H9 (cell line): ENCODE measurements at places on chromosomes 7 and 10. TPM values are rescaled to one million over a fixed set of nuclear protein-coding genes. Genes with fewer than 3 reads are reported as not detected.

SDK1 gene
- total RNA-seq, result 8.4 and 8.7 TPM in 2 replicates

UNCX gene
- not detected in 2 replicates for total RNA-seq

MUC3A gene
- total RNA-seq, result 27.4 and 29.2 TPM in 2 replicates

MSANTD7 gene
- 23.1 and 25.0 TPM in 2 replicates for total RNA-seq

GPR26 gene
- 0.07 and 0.09 TPM in 2 replicates for total RNA-seq

SPOCK2 gene
- total RNA-seq, result 0.86 and 1.8 TPM in 2 replicates

AGR2 gene
- total RNA-seq, result not detected in 2 replicates

GPR146 gene
- total RNA-seq, result 1.4 and 1.6 TPM in 2 replicates

GRCh38 chr7:21142081-21142480 lies 285.8 kb upstream of the SP4 start:
- DNase-seq, result no peak

- no peak for DNase-seq
Observed at GRCh38 chr10:114753126-114753525, 68.5 kb upstream of the FHIP2A start.

DNA sequence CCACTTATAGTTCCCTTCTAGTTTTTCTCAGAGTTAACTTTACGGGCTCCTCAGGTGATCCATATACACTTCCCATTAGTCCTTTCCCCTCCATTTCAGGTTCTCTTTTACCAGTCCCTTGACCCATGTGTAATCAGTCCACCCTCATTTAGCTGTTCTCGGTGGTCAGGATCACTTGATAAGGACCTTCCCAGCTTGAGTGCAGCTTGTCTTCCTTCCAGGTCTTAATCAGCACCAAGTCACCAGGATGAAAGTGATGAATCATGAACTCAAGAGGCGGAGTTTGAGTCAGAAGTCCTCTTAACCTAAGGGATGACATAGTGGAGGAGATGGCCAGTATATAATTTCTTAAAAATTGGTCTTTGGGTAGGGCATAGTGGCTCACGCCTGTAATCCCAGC lies 63.1 kb upstream of the CNTNAP2 start:
- DNase-seq, result no peak

DNA sequence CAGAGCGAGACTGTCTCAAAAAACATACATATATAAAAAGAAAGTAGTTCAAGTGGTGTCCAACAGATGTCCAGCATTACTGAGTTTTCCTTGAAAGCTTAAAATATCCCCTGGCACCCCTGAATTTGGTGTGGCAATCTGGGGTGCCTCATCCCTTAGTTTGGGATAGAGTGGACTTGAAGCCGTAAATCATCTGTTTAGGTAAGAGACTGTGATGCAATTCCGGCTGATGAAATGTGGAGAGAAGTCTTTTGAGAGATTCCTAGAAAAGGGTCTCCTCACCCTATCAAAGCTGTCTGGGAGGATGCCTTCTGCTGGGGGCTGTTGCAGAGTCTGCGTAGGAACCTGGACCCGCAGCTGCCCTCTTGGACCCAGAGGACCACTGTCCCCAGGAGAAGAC lies 408.0 kb downstream of the RPS24 start:
- peak; percentile 8 for DNase-seq

DNA sequence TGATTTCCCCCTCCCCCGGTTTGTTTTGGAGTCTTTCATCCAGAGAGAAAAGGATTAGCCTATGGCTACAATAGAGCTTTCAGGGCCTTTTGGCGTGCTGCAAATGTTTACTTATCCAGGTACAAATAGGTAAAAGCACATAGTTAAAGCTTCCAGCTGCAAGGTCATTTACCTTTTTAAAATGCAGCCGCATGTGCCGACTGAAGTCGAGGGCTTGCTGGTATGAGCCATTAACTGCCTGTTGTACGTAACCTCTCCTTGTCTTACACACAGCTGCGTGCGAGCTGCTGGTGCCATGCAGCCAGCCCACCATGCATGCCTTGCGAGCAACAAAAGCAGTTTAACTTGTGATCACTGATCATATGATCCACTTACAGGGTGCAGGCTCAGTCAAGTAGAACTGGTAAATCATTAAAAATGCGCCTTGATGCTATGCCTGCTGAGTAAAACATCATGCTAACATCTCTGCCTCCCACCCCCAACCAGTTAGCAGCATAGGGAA lies 866.4 kb downstream of the LRMDA start:
- no peak for DNase-seq

- DNase-seq, result no peak
Observed at GRCh38 chr7:138917771-138918170, 63.4 kb downstream of the KIAA1549 start.

GRCh38 chr7:91243591-91244301 lies 20.5 kb upstream of the FZD1 start:
- DNase-seq, result no peak

DNA sequence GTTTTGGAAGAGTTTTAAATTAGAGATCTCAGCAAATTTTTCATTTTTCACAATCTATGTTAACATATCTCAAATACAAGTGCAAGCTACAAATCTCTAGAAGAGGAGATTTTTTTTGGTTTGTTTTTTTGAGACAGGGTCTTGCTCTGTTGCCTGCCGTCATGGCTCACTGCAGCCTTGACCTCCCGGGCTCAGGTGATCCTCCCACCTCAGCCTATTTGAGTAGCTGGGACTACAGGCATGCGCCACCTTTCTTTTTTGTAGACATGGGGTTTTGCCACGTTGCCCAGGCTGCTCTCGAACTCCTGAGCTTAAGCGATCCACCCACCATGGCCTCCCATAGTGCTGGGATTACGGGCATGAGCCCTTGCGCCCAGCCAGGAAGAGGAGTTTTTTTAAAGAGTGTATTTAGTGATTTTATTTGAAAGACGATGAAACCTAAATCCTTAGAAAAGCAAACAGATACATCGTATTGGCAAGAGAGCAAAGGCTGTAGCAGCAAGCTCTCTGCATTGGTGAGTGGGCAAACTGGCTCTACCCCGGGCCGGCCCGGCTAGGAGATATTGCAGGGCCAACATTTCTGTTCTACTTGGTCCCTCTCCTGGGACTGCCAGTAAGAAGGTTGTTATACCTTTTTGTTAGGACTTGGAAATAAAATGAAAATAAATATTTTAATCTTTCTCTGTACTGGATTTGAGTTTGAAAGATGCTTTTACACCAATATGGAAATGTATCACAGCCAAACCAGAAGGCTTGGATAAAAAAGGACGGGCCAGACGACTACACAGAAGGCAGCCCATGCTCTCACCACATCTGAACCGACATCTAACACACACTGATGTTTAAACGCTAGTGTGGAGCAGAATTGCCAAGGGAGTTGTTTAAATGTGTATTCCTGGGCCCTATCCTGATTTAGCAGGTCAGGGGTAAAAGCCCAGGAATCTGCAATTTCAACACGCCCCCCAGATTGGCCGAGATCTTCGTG lies 49.6 kb upstream of the RHEB start:
- DNase-seq, result no peak

GRCh38 chr10:50392966-50393718 lies 141.8 kb upstream of the ASAH2 start:
- DNase-seq, result no peak

DNA sequence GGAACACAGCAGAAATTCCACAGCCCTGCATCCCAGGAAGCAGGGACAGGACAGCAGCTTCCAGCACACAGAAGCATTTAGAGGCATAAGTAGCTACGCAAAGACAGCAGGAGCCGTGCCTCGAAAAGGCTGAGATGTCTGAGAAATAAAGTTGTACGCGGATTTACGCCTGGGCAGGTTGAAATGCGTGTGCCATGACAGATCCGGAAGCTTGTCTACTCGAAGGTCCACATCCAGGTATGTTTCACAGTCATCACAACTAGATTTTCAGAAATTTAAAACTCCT lies 26.1 kb downstream of the DIP2C start:
- no peak for DNase-seq

DNA sequence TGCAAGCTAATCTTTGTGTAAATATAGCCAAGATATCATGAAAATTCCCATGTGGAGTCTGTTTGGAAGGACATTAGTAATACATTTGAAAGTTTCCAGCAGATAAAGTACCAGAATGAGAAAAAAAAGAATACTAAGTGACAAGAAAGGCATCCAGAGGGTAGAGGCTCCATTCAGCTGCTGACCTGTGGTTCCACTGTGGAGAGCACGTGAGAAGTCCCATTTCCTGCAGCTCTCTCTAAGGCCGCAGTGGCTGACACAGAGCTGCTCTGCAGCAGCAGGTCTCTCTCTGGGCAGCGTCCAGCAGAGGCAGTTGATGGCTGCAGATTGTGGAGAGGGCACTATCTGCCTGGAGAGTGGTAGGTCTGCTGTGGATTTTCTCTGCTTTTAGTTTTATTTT lies 100.1 kb upstream of the TMEM72 start:
- no peak for DNase-seq

- peak; percentile 24 for DNase-seq
Observed at GRCh38 chr7:128190051-128190647, 50.9 kb upstream of the LEP start.

- DNase-seq, result no peak
Observed at GRCh38 chr10:124509880-124510632, 48.4 kb downstream of the LHPP start.

- no peak for DNase-seq
Observed at GRCh38 chr10:86707505-86707904, 39.2 kb downstream of the LDB3 start.

DNA sequence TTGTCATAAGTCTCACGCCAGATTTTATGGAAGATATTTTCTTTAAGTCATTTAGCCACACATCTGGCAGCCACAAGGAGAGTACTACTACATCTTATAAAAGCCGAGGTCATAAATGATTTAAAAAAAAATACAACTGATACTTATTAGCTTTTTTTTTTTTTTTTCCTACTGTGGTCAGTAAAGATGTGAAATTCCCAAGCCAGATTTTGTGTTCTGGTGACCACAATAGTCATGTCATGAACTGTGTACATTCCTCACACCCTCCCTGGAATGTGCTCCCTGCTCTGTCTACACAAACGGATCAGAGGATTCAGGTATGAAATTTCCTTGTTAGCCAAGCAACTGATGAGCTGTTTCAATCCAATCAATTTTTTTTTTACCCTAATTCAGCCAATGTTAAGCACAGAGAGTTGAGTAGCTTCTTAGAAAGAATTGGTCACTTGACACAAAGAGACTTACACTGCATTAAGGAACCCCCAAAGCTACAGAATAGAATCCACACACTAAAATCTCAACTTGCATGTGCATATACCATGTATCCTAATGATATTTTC lies 54.7 kb downstream of the CHRM2 start:
- no peak for DNase-seq

- no peak for DNase-seq
Observed at GRCh38 chr10:44573821-44574220, 188.9 kb upstream of the CXCL12 start.

- no peak for DNase-seq
Observed at GRCh38 chr10:3584926-3585784, 199.9 kb downstream of the KLF6 start.

DNA sequence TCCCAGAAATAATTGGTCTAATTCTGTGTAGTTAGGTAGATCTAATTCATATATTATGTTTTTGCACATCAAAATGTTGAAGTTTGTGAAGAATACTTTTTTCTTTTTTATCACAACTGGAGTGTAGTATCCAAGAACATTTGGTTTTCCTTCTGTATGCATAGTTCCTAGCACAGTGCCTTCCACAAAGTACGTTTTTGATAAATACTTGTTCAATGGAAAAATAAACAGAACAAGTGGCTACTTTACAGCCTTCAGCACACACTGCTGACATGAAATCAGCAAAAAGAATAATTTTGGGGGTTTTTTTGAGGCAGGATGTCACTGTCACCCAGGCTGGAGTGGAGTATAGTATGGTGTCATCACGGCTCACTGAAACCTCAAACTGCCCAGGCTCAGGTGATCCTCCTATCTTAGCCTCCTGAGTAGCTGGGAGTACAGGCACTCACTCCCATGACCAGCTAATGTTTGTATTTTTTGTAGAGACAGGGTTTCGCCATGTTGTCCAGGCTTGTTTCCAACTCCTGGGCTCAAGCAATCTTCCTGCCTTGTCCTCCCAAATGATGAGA lies 27.9 kb downstream of the TARP start:
- DNase-seq, result no peak

- no peak for DNase-seq
Observed at GRCh38 chr10:22801785-22802184, 87.4 kb upstream of the PIP4K2A start.

DNA sequence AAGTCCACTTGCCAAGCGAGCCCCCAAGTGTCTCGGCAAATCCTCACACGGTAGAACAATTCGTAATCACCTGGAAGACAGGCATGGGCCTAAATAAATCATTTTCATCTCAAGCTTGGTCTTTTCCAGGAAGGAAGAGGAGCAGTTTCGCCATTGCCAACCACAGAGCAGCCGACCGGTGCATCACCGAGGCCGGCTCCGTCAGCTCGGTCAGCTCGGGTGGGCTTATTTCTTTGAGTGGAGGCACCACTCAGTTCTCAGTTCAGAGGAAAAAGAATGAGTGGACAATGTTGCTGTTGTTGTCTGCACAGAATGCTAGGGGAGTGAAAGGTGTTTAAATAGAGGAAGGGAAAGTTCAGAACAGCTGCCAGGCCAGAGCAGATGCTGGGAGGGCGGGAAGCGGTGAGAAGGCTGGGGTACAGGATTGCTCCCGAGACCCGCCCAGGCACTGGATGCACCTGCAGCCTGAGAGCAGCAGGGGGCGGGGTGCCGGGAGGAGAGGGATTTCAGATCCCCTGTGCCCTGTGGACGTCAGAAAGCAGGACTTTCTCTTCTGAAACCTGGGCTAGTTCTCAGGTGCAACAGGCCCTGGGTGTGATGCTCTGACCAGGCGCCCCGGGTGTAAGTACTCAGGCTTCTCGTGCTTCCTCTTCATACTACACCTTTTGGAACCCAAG lies 17.7 kb upstream of the IGFBP3 start:
- peak; percentile 74 for DNase-seq

DNA sequence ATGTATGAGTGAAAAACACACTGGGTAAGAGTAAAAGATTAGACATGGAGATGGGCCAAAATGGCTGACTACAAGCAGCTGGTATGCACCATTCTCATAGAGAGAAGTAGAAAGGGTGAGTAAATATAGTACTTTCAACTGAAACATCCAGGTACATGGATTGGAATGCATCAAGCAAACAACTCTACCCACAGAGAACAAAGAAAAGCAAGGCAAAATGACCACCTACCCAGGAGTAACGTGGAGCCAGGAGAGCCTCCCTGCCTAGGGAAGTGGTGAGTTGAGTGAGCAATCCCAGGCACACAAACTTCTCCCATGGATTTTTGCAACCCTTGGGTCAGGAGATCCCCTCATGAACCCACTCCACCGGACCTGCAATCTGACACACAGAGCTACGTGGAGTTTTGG lies 212.8 kb downstream of the PTN start:
- DNase-seq, result no peak
